Right atrium auricular region (tissue), 2 donors: ENCODE measurements at places on chromosomes 1 and 21.

GRCh38 chr1:165235777-165236291, 120.7 kb downstream of the LMX1A start:
- no peak for DNase-seq

GRCh38 chr1:28775121-28775942, 36.6 kb upstream of the OPRD1 start:
- DNase-seq, result peak; percentile 83

DNA sequence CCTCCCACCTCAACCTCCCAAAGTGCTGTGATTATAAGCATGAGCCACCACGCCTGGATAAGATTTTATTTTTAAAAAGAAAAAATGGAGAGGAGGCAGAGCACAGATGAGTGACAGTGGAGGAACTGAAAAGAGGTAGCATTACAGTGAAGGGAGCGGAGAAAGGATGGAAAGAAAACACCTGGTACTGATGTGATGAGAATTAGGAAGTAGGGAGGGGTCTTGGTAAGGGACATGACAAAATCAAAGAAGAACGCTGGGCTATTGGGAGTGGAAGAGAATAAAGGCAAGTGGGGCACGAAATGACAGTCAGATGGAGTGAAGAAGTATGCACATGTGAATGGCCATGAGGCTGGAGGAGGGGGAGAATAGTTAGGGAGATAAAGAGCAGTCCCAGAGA, 2.3 kb downstream of the FCRLA start:
- DNase-seq, result no peak

- no peak for DNase-seq
Measured at GRCh38 chr1:87495870-87496269, 167.2 kb downstream of the LMO4 start.

GRCh38 chr21:24423546-24423945, 1183.7 kb downstream of the MRPL39 start:
- DNase-seq, result no peak

- DNase-seq, result no peak
Measured at GRCh38 chr1:235567812-235568503, 63.7 kb upstream of the B3GALNT2 start.

DNA sequence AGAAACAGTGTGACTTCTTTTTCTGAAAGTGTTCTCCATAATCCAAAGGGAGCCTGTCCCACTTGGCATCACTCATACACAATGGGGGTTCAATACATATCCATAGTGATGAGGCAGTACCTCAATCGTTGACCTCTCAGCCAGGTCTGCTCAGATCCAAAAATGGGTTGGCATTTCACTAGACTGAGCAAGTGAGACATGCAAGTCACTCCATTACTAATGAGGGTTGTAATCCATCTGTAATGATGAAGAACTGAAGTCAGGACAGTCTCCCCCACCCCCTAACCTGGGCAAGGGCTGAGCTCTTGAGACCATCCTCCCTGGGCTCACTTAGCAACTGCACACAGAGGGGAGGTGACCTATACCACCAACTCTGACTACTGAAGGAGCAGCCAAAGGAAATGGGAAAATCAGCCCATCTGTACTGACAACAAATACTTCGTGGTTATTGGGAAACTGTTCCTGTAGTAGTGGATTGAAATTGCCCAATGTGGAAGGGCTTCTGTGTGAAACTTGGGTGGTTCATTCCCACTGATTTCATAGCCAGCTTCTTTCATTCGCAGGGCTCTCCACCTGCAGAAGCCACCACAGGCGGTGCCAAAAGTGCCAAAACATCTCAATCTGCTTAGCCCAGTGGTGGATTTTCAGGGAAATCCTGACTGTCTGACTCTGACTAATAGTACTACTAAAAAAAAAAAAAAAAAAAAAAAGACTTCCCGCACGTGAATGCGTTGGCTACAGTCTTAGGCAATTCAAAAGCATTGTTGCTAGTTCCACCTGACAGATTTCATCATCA, 5.0 kb downstream of the NGF start:
- DNase-seq, result peak; percentile 77

DNA sequence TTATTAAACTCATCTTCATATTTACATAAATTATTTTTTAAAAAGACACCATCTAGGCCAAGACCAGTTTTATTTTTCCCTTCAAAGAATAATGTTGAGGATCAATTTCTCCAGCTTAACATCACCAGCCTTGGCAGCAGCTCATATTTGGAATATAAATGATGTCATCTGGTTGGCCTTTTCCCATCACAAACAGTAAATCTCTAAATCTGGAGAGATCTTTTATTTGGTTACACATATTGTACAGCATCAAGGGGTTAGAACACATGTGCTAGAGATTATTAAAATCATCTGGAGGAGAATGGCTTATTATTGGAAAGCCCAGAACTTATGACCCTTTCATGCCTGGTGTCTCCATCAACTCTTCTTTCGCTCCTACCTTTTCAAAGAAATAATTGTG, 508.8 kb downstream of the PLPP3 start:
- no peak for DNase-seq

- no peak for DNase-seq
Measured at GRCh38 chr1:208256091-208256490, 11.9 kb upstream of the PLXNA2 start.

DNA sequence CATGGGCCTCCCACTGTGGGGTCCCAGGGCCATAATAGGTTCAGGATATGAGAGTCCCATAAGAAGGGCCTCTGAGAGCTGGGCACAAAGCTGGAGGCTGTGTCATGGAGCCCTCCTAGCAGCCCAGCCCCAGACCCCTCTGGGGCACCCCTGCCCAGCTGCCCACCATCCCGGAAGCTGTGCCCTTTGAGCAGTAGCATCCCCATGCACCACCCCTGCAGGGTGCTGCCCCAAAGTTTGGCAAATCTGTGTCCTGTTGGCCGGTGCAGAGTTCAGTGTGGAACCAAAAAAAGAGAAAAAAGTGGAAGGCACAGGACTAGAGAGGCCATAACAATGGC, 17.6 kb downstream of the TNNT2 start:
- DNase-seq, result no peak

GRCh38 chr1:93448983-93449804, 1.3 kb downstream of the FNBP1L start:
- no peak for DNase-seq

DNA sequence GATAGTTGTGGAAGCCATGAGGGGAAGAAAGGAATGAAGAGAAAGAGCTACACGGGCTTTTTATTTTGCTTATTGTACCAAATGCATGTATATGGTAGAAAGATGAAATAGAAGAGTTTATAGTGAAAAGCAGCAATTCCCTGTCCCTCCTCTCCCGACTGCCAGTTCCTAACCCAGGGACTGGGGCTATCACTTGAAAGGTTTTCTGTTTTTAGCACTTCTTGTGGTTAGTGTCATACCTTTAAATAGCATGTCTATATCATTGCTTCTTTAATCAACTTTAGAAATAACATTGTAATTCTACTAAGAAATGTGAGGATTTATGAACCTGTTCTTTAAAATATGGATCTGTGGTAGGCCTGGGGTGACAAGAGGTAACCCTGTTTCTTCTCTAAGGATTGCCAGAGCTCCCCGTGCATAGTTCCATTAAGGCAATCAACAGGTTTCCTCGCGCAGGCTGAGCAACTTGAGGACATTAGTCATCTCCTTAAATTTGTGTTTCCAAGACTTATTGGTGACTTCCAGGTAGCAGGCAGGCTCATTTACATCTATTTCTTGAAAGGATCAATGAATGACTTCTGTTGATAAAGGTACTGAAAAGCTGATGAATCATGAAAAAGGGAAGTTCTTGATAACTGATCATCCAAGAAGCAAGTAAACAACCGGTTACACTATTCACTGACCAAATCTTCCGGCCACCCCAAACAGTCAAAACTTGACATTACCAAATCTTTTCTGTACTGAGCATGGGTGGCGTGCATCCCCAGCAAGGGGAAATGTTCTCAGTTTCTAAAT, 37.8 kb upstream of the S1PR1 start:
- no peak for DNase-seq

- DNase-seq, result peak; percentile 87
Measured at GRCh38 chr1:154972517-154973343, 1.8 kb upstream of the CKS1B start.

DNA sequence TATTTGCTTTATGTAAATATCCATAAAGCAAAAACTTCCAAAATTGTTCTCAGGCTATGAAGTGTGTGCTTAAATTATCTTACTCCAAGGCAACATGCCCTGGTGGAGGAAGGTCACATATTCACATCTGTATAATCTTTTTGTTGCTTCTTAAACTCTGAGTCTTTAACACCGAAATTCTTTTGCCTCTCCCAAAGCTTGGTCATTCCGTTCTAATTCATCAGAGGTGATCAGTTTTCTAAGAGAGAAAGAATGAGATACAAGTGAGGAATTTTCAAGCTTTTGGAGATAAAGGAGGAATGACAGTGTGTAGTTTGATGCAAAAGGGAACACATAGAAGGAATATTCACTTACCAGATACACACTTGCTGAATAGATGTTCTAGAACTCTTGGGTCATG, 561.7 kb downstream of the LTN1 start:
- no peak for DNase-seq

- DNase-seq, result no peak
Measured at GRCh38 chr1:21821385-21822019, 9.4 kb downstream of the LDLRAD2 start.

DNA sequence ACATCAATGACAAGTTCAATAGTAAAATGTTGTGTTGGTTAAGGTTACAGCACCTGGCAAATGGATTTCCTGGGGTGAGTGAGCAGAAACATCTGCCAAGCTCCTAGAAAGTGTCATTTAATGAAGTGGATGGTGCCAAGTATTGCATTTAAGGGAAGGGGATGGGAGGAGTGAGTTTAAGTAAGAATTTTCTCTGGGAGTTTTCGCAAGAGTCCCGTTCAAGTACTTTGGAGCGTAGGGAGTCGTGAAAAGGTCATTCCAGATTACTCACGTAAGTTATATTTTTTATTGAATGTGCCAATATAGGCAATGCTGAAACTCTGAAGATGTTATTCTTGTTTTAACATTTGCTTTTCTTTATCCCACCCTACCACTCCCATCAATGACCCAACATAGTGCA, 117.4 kb upstream of the RAB3GAP2 start:
- no peak for DNase-seq

DNA sequence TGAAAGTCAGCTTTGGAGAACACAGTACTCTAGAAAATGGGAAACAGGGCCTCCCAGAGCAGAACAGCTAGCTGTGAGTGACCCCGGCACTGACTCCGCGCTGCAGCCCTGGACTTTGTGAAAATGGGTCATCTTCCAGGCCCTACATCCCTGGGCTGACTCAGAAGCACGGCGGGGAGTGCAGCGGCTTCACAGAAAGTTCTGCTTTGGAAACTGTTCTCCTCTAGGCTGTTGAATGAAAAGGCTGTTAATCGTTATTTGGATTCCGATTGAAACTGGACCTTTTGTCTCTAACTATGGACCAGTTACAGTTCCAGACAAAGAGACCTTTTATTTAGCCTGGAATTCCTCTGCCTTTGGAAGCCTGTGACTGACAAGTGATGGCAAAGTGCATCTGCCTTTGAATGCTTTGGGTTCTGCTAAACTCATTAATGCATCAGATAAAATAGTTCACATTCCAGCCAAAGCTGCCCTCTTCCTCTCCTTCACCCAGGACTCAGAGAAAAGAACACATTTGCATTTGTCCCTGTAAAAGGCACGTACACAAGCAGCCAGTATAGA, 144.9 kb upstream of the HOOK1 start:
- no peak for DNase-seq

DNA sequence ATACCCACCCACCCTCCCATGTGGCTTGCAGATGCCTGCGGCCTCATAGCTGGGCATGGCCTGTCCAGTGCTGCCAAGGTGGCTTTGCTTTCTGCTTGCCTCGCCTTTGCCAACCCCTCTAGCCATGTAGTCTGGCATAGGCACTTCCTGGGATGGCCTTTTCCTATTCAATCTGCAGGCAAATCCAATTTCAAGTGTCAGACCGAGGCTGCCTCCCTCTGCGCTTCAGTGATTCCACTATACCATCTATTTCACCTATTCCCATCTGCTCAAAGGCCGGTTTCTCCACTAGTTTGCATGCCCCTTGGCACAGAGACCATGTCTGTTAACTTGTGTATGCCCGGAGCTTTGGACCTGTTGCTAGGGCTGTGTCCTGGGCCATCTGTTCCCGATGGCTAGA, 3.8 kb upstream of the ZBTB21 start:
- DNase-seq, result no peak

- DNase-seq, result no peak
Measured at GRCh38 chr1:183039985-183040447, 16.8 kb downstream of the LAMC1 start.

- DNase-seq, result no peak
Measured at GRCh38 chr1:225447650-225448089, 19.8 kb upstream of the LBR start.

- DNase-seq, result no peak
Measured at GRCh38 chr1:5993556-5994491, 1.6 kb upstream of the NPHP4 start.

DNA sequence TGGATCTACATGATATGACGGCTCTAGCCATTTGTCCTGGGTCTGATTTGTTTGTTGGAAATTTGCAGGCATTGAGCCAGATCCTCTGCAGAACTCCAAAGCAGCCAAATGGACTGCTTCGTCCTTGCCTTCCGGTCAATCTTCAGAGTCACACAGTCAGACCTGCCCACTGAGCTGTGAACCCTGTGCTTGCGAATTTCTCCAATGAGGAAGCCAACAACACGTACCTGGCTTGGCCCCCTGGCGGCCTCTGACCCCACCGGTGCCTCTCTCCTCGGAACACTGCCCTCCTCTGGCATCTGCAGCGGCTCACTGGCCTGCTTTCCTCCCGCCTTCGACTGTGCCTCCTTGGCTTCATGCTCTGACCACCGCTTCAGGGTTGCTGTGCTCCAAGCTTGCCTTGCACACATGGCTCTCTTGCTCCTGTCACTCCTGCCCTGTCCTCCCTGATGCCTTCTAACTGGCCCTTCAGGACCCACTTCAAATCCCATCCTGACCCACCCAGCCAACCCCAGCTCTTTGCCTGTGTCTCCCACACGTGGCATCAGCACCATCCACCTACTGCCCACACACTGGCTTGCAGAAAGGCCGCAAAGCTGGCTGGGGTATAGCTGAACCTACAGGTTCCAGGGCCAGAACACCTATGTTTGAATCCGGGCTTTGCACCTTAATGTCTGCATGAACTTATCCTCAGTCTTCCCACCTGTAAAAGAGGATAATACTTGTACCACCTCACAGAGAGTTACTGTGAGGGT, 128.2 kb downstream of the KCNN3 start:
- DNase-seq, result no peak

- no peak for DNase-seq
Measured at GRCh38 chr1:155307247-155307740, 1.4 kb upstream of the FDPS start.

GRCh38 chr1:227374846-227375245, 56.6 kb upstream of the CDC42BPA start:
- DNase-seq, result no peak

- no peak for DNase-seq
Measured at GRCh38 chr1:33502726-33503125, 30.3 kb downstream of the ZSCAN20 start.
